HCEC 1CT (cell line): ENCODE measurements at places on chromosomes 2 and 18.

DNA sequence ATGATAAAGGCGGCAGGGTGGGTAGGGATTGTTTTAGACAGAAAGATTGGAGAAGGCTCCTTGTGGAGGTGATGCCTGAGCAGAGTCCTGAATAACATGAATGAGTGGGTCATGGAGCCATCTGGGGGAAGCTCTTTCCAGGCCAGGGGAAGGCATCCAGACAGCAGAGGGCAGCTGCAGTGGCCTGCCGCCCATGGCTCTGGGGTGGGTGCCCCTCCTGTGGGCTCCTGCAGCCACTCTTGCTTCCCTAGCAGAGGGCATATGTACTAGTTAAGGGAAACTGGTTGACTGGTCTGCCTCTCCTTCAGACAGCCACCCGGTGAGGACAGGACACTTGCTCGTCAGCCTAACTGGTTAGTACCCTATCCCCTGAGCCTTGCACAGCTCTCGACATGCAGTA is 46.5 kb upstream of the SLC1A4 start:
- no peak for DNase-seq

DNA sequence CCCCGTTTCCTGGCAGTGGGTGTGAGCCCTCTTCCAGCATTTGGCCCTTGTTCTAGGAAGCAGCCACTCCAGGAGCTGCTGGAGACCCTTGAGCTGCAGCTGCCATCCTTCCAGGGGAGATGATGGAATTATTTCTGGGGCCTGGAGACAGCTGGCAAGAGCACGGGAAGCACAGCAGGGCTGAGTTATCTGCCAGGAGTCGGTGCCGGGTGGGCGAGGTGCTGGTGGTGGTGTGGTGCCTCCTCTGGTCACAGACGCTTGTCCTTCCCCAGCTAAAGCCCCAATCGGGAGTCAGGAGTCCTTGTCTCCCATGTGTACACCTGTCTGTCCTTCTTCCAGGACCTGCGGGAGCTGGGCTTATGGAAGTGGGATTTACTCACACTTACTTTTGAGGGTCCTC is 36.0 kb downstream of the DPYSL5 start:
- no peak for DNase-seq

- DNase-seq: no peak
Measured at GRCh38 chr18:48791636-48792105, 159.1 kb downstream of the SMAD7 start.

DNA sequence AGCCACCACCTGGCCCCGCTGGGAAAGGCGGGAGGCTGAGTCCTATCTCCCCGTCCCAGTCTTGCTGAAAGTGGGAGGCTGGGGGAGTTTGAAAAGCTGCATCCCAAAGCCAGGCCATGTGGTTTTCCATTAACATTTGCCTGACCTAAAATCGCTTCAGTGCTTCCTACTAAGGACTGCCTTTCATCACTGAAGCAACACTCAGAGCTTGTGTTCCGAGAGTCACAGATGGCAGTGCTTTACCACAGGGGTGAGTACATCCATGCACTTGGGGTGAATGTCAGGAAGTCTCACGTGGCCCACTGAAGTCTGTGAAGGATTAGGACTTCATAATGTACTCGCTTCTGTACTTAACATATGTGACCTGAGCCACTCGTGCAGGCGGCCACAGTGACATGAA is 43.3 kb downstream of the PXDN start:
- DNase-seq: no peak

GRCh38 chr2:50850290-50850969 is 181.5 kb downstream of the NRXN1 start:
- no peak for DNase-seq

DNA sequence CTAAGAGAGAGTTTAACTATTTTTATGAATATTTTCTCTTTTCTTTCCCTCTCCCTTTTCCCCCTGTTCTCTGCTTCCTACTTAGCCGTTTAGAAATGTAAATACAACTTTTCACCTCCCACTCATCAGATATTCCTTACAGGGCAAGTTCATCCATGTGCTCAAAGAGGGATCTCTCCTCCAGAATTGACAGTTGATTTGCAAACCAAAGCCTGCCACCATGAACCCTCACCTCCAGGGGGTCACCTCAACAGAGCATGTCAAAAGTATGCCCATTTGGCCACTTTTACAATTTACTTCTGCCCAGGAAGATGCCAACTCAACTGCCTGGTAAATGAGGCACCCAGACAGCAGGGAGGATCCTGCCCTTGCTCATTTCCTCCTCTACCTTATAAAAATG is 149.2 kb upstream of the GYPC start:
- DNase-seq: no peak

- peak; percentile 40 for DNase-seq
Measured at GRCh38 chr2:169765523-169765922, 31.9 kb downstream of the KLHL23 start.

DNA sequence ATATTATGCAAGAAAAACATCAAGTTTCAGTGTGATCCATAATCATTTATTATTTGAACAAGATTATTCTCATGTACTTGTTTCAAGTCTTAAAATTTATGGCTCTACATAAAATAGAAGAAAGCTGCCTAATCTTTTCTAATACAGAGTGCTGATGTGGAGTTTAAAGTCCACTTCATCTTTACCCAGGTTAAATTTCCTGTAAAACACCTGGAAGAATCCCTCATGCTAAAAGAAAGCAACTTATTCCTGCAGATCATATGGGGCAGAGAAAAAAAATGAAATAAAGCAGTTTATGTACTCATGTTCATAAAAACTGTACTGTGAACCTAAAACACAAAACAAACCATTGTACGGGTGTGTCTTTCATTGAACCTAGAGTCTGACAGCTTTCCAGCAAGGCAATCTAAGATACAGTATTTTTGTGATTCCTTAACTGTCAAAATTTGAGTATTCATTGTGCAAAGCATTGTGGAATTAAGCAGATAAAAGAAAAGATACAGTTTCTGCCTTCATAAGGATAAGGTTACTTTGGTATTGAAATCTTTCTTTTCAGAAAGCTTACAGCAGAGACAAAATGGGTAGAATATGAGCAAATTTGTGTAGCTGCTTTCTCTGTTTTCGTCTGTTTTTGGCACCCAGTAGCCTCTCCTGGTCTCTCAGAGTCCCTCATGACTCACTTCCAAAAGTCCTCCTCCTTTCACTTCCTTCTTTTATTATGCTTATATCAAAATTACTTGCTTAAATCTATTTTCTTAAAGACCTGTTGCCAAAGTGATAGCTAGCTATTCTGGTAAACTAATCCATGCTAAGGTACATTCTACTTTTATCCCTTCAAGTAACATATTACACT is 26.9 kb upstream of the GLS start:
- DNase-seq: no peak

GRCh38 chr18:51802569-51803428 is 537.2 kb upstream of the DCC start:
- DNase-seq: no peak

DNA sequence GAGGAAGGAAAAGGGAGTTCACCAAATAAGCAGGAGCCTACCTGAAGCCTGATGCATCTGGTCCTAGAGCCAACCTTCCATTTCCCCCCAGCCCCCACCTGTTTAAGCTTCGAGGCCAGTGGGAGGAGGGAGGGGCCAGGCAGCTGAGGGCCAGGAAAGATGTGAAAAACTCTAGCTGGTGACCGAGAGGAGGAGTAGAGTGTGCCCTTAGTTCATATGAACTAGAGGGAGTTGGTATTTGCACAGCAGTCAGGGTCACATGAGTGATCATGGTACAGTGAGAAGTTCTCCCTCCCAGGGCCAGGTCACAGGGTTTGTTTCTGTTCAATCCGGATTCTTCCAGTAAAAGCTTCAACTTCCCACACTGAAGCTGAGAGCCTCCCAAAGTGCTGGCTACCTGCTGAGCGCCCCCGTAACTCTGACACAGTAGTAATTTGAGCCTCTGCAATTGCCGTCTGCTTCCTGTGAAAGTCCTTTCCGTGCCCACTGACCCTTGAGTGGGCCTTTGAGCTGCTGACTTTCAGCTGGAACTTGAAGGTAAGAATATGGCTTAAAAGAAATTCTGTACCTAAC is at the start of gene SULT1C2:
Gene SULT1C2, plus strand, starts transcription at position 362 of the 573 bp plus-strand sequence. CDS start 4,773 bp downstream, outside the sequence.
- no peak for DNase-seq

- no peak for DNase-seq
Measured at GRCh38 chr2:27729614-27730013, 41.9 kb upstream of the MRPL33 start.

DNA sequence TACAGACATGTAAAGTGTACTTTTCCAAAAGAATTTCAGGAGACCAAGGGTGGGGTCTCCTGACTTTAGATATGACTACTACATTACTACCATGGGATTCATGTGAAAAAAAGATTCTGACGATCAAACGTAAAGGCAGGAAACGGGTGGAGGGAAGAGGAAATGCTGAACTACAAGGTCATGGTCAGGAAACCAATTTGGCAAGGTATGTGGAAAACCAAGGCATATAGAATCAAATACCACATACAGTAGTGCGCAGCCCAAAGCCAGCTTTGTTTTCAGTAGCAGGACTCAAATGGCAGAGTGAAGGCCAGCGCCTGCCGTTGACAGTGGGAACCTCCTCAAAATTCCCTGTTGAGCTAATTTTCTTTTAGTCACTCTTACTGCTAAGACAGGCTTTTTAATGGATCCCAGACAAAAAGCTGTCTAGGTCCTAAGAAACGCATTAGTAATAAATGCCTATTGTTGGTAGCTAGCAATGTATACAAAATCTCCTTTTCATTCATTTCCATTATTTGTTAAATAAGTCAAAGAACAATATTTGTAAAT is 57.6 kb upstream of the SERTAD2 start:
- no peak for DNase-seq
